ENCODE measurements at places on chromosomes 7 and 10. TPM values are rescaled to one million over a fixed set of nuclear protein-coding genes. Genes with fewer than 3 reads are reported as not detected.

LDB3 gene
- polyA plus RNA-seq = not detected

GHITM gene
- polyA plus RNA-seq = 280 TPM

DMBT1 gene
- polyA plus RNA-seq = not detected

STX1A gene
- 144 TPM for polyA plus RNA-seq

CEP55 gene
- 0.67 TPM for polyA plus RNA-seq

ATRNL1 gene
- polyA plus RNA-seq = 47.8 TPM

PDCD11 gene
- 15.3 TPM for polyA plus RNA-seq

ACSM6 gene
- not detected for polyA plus RNA-seq

TMEM139 gene
- polyA plus RNA-seq = not detected

TUBB8 gene
- polyA plus RNA-seq = 0.69 TPM

UCN3 gene
- polyA plus RNA-seq = not detected

SAMD9L gene
- polyA plus RNA-seq = not detected

CYP2C19 gene
- 0.16 TPM for polyA plus RNA-seq

FAM24A gene
- polyA plus RNA-seq = not detected

VWC2 gene
- 4.6 TPM for polyA plus RNA-seq

CYP2W1 gene
- not detected for polyA plus RNA-seq

SH2D4B gene
- 1.6 TPM for polyA plus RNA-seq

LIPM gene
- polyA plus RNA-seq = not detected
